ENCODE measurements at places on chromosomes 2 and 18.

GRCh38 chr2:218260742-218261422, at the start of gene GPBAR1:
Gene GPBAR1, plus strand, starts transcription at chr2:218261015. Its CDS starts 1,710 bp downstream, at chr2:218262725.
- no peak for DNase-seq

- no peak for DNase-seq
These were observed 1490.7 kb downstream of the SUCLG1 start for GRCh38 chr2:82968358-82968757.

DNA sequence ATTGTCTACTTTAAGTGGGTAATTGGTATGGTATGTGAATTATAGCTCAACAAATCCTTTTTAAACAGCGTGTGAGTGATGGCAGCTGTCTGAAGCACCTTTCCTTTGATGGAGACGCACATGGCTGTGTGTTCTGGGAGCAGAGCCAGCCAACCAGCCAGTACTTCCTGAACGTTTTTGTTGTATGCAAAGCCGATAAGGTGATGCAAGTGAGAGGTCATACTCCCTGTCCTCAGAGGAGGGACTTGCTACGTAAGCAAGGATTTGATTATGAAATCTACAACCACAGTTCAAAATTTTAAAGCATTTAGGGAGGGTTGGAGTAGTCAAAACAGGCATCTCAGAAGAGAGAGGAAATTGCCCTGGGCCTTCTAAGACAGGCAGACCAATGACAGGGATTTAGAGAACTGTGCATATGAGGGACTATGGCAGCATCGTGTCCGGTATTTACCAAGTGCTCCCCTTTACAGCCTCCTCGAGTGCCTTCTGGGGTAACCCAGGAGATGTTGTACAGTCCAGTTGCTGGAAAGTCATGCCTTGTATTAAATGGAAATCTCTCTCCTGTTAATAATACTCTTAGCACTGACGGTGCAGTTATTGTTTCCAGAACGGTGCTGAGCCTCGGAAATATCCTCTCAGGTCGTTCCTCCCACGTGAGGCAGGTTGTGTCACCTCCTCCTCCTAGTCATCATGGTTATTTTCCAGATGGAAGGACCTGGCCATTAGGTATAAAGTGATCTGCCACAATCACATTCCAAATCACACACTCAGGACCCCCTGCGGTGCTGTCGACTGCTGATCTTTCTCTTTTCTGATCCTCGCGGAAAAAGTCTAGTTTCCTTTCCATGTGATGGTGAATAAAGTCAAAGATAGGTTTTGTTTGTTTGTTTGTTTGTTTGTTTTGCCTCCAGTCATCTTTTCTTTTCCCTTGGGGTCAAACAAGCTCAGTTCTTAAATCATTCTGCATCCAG, 28.4 kb downstream of the ARHGEF4 start:
- DNase-seq = no peak

GRCh38 chr18:45642802-45643201, 27.5 kb downstream of the SLC14A2 start:
- no peak for DNase-seq

DNA sequence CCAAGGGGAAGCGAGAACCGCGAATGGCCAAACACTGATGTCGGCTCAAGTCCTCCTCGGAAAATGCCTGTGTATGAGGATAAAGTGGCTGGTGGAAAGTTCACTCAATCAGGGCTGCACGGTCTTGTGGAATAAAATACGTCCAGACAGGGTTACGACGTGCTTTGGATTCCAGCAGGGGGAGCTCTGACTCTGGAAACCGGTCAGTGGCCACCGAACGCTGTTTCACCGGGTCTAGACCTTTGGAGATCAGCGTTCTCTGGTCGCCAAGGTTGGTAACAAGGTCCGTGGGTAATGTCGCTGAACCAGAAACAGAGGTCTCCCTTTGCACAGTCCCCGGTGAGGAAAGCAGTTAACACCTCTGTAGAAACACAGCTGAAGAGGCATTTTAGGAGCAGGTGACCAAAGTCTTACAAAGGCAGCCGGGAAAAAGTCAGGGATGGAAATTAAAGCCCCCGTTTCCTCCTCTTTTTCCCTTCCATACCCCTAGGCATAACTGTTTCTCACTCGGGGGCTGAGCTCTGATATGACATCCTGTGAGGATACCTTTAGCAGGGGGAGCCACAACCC, 47.8 kb downstream of the CDCA7 start:
- peak; percentile 85 for DNase-seq
